ENCODE measurements at places on chromosomes 11 and 22. TPM values are rescaled to one million over a fixed set of nuclear protein-coding genes. Genes with fewer than 3 reads are reported as not detected.

Gene OR10G4
- 0.12 TPM for total RNA-seq

Gene INTS4
- 21.5 TPM for total RNA-seq

Gene CDHR5
- 310 TPM for total RNA-seq

Gene PKDREJ
- 0.32 TPM for total RNA-seq

Gene CELSR1
- total RNA-seq = 2.7 TPM

DNA sequence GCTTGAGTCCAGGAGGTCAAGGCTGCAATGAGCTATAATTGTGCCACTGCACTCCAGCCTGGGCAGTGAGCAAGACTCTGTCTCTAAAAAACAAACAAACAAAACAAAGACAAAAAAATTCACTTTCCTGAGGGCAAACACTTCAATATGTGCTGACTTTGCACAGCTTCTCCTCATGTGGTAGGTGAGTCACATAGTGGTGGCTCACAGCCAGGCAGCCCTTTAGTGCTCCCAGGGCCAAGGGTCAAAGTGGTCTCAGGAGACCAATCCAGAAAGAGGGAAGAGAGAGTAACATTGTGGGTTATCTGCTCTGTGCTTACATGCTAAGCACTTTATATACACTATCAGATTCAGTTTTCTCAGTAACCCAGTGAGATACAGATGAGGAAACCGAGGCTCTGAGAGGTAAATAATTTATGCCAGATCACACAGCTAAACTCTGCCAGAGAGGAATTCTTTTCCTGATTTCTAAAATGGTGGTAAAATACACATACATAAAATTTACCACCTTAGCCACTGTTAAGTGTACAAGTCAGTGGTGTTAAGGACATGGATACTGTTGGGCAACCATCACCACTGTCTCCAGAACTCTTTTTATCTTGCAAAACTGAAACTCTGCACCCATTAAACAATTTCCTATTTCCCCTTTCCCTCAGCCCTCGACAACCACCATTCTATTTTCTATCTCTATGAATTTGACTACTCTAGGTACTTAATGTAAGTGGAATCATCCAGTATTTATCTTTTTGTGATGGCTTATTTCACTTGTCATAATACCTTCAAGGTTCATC, 231.7 kb upstream of the NARS2 start:
- DNase-seq = no peak

- DNase-seq = no peak
Observed at GRCh38 chr11:96062134-96062533, 138.2 kb upstream of the MTMR2 start.

DNA sequence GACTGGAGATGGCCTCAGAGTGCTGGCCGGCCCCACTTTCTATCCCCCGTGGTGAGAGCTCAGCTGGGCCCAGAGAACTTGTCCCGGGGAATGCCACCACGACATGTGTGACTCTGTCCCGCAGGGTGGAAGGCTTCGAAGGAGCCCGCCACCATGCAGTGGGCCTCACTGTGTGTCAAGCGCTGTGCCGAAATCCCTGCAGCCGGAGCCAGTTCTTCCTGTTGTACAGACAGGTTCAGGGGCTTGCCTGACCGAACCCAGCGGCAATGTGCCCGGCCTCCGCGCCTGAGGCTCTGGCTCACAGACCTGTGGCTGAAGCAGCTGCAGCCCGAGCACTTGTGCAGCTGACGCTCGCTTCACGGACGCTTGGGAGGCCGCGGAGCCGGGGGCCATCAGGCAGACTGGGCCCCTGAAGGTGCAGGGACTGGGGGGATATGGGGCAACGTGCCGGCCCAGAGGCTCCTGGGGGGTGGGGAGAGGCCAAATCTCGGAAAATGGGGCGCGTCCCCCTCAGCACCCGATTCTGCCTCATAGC, 650 bp downstream of the PPM1F start:
- DNase-seq = peak; percentile 34

DNA sequence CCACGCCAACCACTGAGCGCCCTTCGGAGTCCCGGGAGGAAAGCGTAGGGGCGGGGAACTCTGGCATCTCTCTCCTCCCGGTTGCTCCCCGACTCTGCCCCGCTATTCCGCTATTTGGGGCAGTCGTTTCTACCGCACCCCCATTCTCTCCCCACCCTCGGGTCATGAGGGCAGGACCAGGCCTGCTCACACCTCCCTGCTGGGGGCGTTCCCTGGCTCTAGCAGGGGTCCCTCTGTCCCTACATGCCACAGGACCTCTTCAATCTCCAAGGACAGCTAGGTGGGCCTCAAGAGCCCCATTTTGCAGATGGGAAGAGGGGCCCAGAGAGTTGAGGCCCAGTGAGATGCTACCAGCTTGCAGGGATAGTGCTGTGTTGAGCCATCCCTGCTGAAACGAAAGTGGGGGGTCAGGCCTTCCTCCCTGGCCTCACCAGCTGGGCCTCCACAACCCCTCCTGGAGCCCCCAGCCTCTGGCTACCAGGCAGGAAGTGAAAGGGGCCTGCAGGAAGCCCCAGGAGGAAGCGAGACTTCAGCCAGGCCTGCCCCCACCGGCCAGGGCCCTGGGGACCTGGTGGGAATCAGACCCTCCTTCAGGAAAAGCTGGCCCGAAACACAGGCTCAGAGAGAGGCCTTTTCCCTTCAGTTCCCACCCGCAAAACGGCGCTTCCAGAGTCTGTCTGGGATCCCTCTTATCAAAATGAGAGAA, 5.5 kb upstream of the SHISA8 start:
- no peak for DNase-seq

- no peak for DNase-seq
Observed at GRCh38 chr22:37961062-37961461, 7.6 kb downstream of the POLR2F start.

DNA sequence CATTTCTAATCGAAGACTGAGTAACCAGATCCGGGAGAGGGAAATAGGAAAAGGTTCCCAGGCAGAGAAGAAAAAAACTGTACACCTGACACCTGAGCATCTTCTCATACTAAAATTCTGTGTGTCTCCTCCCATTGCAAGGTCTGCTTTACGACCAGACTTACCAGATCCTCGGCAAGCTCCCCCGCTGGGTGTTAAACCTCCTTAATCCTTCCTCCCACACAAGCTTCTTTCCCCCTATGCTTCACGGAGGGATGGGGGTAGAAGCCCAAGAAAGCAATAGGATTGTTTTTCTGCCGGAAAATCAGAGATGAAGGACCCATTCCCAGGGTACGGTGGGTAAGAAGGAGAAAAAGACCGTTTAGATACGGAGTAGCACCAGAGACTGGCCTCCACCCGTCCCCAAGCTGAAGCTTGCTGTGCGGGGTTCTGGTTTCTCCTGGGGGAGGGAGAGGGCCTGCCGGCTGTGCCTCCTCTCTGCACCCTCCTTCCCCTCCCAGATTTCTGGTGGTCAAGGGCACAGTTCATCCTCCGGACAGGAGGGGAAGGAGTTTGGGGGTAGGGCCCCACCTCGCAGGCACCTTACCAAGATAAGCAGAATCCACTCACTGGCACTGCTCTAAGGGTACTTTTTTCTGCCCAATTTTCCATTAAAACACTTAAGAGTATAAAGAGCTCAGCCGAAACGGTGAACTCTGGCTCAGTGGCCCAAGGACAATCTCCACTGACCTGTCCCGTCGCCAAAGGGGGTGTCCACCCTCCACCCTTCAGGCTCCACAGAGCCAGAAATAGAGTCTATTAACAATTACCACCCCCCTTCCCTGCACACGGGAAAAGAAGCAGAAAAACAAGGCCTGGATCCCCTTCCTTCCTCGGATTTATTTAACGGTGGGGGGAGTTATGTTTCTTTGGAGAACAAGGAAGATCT, 1.2 kb downstream of the TOB2 start:
- peak; percentile 45 for DNase-seq

DNA sequence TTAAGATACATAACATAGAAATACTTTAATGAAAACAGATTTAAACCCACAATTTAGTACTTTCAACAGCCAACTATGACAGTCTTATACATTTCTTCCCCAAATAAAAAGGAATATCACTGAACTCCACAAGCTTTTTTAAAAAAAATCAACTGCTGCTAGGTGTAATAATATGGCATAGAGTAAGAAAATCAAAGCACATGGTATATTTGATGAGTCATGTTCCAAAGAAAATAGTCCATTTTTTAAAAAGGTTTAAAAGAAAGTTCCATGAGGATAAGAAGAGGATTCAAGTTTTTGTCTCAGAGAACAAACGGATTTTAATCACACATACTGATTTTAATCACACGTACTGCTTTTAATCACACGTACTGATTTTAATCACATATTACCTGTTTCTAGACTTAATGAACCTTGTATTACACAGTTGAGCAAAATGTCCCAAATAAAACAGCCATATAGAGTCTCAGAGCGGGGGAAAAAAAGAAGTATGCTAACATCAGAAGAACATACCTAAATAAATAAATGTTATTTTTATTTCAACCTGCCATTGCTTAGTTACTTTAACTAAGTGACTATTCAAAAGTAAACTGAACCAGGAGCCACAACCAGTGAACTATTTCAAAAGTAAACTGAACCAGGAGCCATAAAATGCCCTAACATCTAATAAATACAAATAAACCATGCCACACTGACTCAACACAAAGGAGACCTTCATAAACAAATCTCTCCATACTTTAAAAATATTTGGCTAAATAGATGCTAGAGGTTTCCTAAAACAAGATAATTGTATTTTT, 198.4 kb downstream of the SBF2 start:
- no peak for DNase-seq

- no peak for DNase-seq
Observed at GRCh38 chr22:47161631-47162030, 399.2 kb downstream of the TBC1D22A start.

DNA sequence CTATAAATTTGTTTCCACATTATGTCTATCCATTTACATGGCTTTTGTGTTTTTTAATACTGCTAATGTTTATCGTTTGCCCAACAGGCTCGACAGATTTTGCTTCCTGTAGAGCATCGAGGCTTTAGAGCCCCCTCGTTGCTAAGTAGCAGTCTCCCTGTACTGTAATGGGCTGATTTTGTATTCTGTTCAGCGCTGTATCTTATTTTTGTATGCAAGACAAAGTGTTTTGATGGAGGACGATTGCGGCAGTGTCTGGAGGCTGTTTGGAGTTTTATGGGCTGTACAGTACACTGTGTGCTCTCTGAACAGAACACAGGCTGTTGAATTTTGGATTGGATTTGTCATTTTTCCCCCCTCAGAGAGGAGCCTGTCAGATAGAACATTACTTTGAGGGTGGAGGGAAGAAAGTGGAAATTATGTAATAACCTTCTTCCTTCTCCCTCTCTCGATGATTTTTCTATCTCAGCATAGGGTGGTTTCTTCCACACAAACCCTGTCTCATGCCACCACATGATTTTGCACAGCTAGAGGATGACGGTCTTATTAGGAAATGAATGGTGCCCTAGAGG, 104.4 kb downstream of the ZBTB16 start:
- no peak for DNase-seq

DNA sequence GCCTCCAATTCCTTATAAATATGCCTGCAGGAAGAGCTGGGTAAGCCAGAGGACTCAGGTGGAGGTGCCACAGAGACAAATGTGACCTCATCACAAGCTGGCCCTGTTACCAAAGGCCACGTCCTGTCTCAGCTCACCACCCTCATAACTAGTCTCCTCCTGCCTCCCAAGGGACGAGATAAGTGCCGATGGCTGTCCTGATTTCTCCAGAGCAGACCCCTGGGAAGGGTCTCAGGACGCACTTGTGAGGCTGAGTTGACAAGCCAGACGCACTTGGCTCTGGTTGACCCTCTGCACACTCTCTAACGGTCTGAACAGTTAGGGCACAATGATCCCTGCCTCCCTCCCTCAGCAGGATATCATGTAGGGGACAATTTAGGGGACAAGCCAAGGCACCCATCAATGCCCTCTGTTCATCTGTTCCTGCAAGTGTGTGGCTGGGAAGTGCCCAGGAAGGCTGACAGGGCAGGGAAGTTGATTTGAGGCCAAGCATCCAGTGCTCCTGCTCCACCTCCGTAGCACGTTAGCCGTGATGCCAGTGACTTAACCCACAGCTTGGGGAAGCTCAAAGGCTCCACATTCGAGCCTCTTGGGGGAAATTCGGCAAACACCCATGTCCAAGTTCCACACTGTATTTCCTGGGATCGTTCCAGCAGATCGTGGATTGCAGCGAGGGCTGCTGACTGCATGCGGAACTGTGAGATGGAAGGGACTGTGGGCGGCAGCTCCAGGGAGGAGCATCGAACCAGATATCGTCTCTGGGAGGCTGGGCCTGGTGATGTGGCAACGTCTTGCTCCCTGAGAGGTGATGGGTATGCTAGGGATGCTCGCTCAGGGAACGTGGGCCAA, 2.8 kb downstream of the SMIM38 start:
- DNase-seq = no peak

DNA sequence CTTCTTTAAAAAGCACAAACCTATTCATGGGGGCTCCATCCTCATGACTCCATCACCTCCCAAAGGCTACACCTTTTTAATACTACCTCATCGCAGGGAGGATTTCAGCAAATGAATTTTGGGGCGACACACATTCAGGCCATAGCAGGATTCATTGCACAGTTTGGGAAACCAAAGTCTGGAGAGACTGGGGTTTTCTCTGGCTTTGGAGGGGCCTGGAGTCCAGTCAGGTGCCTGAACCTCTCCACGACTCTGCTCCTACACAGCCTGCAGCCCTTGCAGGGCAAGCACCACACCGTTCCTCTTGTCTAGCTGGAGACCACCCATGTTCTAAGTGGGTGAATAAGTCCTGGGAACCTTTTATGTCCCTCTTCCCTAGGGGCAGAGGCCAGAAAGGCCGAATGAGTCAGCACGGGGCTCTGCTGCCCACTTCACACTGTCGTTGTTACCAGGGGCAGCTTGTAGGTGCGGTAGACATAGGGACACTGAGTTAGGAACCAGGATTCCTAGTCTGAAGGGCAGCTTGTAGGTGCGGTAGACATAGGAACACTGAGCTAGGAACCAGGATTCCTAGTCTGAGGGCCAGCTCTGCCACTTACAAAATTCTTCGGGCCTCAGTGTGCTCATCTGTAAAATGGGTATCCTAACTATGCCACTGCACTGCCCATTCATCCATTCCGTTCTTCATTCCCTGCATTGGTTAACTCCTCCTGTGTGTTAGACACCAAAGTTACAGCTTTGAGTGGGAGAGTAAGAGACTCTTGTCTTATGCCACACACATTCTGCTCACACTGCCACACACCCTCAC, 251.7 kb upstream of the B3GAT1 start:
- DNase-seq = peak; percentile 4

- no peak for DNase-seq
Observed at GRCh38 chr11:96567667-96568066, 177.9 kb downstream of the JRKL start.

GRCh38 chr22:37100589-37101127, 8.9 kb downstream of the TMPRSS6 start:
- peak; percentile 52 for DNase-seq

GRCh38 chr22:47154621-47155081, 392.2 kb downstream of the TBC1D22A start:
- DNase-seq = no peak

DNA sequence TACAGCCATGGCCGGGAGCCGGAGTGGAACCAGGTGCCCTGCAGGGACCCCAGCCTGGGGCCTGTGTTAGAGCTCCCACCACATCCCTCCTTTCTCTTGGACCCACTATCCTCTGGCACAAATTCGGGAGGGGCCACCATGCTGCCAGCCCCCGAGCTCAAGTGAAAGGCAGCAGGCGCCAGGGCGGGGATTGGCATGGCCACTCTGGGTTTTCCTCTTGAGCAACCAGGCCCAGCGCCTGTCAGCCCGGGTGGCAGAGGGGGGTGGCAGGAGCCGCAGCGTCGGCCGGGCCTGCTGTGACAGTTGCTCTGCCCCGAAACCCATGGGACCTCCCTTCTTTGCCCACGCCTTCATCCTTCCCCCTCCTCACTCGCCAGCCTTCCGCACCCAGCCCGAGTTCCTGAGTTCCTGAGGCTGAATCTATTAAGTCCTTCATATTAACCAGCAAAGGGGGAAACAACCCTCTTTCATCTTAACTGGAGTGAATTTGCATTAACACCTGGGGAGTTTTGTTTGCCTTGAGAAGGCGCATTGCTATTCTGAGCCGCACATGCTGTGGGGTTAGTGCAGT, 16.8 kb upstream of the CABP7 start:
- DNase-seq = no peak
